Hematopoietic multipotent progenitor cell treated with erythropoietin and hydrocortisone succinate and interleukin-3 and kit ligand, for 6 days (in vitro differentiated cells): ENCODE measurements at places on chromosomes 6 and 20.
A peak's percentile ranks its signal among the peaks of the same experiment; 100 is the strongest.

DNA sequence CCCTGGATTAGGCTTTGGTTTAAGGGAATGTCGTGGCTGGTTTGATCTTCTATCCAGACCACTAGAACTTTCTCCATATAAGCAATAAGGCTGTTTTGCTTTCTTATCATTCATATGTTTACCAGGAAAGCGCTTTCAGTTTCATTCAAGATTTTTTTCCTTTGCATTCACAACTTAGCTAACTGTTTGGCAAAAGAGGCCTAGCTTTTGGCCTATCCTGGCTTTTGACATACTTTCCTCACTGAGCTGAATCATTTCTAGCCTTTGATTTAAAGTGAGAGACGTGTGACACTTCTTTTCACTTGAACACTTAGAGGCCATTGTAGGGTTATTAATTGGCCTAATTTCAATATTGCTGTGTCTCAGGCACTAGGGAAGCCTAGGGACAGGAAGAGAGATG is 1.7 kb upstream of the FAM50B start:
- DNase-seq = no peak

DNA sequence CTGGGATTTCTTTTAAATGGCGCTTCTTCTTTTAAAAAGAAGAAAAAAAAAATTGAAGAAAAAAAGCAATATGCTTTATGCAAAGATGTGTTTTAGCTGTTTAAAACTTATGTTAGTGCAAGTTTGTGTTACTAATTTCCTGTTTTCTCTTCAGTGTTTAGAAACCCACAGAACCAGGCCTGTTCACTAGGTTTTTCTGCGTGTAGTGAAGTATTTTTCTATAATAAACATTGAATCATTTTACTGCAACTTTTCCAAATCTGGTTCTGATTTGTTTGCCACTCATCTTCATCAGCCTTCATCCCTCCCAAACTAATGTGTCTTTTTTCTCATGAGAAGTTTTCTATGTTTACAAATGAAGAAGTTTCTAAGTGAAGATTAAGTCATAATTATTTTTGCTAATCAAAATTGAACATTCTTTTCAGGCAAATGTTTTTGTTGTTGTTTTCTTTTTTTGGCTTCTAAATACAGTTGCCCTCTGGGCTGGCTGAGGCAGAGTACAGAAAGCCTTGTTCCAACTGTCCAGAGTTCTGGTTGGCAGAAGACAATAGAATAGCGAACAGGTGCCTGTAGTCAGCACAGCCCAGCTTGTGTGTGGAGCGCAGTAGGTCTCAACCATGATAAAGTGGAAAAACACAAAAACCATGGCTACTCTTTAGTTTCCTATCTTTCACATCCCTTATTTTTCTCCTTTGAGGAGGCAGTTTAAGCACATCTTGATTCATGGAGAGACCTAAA is 14.5 kb downstream of the ZNF76 start:
- no peak for DNase-seq

- peak; percentile 63 for DNase-seq
Observed at GRCh38 chr20:46523696-46524328, 10.5 kb upstream of the ZNF334 start.

GRCh38 chr20:45229264-45230056 is 8.3 kb downstream of the SEMG2 start:
- peak; percentile 64 for DNase-seq

DNA sequence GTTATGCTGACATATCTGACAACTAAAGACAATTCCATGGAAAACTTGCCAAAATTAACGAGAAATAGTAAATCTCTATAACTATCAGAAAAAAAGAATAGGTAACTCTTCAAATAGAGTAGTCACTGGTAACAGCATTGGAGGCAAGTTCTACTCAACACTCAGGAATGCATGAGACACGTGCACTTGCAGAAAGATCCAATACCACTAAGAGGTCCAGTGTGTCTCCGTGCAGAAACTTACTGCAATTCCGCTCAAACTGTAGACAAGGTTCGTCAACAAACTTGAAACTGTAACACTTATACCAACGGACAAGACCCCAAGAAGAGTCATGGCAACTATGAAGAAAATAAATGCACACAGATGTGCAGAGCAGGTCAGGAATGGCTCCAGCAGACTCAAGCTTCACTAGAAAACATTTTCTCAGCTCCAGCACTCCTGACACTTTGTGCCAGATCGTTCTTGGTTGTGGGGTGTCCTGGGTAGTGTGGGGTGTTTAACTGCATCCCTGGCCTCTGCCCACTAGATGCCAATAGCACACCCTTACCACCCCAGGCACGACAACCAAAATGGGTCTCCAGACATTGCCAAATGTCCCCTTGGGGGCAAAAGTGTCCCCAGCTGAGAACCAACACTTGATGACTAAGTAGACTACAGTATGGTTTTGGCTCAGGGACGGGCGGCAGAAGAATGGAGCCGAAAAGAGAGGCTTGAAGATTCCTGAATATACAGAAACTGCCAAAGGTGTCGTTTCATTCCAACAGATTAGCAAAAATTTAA is 134.8 kb downstream of the DTNBP1 start:
- DNase-seq = no peak

DNA sequence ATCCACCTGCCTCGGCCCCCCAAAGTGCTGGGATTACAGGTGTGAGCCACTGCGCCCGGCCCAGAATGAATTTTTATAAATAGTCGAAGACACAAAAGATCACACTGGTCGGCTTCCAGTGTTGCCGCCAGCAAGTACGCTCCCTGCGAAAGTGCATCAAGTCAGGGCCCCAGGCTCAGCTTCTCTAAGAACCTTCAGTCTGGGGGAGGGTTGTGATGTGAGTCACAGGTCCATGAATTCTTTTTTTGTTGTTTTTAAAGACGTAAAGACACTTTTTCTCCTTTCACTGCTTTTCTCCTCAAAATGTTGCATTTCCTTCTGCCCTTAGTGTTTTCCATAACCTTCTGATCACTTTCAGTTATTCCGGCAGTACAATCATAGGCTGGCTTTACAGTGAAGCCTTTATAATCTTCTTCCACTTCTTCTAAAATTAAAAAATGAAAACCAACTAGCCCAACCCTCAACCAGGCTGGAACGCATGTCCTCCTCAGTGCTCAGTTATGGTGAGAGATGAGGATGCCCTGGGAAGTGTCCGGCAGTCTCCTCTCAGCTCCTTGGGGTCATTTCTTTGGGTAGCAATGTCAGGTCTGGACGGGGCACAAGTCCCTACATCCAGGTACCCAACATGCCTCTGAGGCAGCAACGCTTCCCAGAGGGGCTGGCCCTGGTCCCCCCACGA is 66.6 kb downstream of the CSE1L start:
- DNase-seq = no peak

GRCh38 chr20:13863244-13863643 is 78.4 kb downstream of the NDUFAF5 start:
- DNase-seq = no peak

GRCh38 chr6:119894811-119895210 is 545.2 kb upstream of the MAN1A1 start:
- no peak for DNase-seq

- no peak for DNase-seq
Observed at GRCh38 chr20:1879369-1879768, 15.8 kb upstream of the SIRPA start.

DNA sequence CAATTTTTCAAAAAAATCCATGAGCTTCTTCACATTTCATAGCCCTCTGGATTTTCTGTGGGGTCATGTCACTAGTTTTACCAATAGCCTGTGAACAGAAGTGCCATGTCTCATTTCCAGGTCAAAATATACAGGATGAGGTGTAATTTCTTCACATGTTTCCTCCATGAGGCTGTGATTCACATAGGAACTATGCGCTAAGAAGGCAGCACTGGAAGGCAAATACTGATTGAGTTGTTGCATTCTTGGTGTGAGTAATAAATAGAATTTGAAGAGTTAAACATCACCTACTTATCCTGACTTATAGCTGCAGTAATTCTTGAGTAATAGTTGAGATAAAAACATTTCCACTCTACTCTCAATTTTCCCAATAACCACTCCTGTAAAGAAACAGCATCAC is 442.3 kb downstream of the HAO1 start:
- DNase-seq = no peak

DNA sequence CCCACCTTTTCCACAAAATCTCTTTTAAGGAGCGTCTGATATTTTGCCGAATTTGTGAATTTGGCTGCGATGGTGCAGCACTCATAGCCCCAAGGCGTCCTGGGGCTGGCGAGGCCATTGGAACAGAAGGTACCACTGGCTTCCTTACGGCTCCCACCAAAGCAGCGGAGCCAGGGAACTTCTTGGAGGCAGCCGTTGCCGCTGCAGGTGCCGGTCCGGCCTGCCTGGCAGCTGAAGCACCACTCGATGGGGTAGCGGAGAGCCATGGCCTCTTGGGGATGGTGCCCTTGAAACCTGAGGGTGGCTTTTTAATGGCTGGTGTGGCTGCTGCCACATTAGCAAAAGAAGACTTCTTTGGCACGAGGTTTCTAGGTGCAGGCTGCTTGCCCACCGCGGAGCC is 29.8 kb downstream of the DIDO1 start:
- no peak for DNase-seq

- DNase-seq = no peak
Observed at GRCh38 chr6:52393780-52394179, 26.4 kb upstream of the EFHC1 start.

GRCh38 chr20:29497261-29497671 is 1760.2 kb upstream of the DEFB115 start:
- peak; percentile 49 for DNase-seq

DNA sequence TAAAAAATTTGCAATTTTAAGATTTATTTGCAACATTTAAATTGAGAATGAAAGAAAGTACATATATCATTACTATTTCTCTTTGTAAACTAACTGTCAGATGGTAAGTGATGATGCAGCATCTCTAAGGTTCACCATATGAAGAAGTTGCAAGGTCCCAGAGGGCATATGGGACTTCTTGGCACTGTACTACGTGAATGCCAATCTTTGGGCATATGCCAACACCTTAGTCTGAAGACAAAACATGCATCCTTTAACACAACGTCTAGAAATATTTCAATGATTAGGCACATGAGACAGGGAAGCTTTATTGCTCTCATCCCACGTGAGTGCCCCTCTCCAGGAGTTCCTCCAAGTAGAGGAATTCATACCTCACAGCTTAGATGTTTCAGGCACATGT is 66.8 kb downstream of the CDK19 start:
- DNase-seq = peak; percentile 35

DNA sequence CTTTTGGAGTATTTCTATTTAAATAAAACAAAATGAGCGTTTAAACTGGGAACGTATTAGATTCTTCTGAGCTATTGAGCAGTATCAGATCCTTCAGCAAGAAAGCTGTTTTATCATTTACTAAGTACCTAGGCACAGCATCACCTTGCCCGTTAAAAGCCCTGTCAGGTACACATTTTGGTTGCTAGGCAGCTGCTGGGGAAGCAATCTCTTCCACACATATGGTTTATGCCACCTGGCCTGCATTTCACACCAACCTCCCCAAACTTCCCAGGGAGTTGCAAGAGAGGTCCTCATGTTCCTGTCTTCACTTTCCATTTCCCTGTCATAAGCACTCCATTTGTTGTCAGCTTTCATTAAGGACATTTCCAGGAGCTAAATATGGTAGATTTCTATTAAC is 400.1 kb downstream of the PLCB1 start:
- no peak for DNase-seq

DNA sequence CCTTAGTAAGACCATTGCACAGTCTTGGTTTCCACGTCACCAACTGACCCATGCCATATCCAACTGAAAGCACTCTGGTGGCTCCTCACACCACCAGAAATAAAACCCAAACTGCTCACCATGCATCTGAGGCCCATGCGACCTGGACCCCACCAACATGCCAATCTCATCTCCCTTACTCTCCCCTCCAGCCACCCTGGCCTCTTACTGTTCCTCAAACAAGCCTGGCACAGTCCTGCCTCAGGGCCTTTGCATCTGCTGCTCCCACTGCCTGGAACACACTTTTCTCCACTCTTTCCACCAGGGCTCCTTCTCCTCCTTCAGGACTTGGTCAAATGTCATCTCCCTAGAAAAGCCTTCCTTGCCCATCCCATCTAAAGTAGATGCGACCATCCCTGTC is 8.7 kb downstream of the PREX1 start:
- no peak for DNase-seq

DNA sequence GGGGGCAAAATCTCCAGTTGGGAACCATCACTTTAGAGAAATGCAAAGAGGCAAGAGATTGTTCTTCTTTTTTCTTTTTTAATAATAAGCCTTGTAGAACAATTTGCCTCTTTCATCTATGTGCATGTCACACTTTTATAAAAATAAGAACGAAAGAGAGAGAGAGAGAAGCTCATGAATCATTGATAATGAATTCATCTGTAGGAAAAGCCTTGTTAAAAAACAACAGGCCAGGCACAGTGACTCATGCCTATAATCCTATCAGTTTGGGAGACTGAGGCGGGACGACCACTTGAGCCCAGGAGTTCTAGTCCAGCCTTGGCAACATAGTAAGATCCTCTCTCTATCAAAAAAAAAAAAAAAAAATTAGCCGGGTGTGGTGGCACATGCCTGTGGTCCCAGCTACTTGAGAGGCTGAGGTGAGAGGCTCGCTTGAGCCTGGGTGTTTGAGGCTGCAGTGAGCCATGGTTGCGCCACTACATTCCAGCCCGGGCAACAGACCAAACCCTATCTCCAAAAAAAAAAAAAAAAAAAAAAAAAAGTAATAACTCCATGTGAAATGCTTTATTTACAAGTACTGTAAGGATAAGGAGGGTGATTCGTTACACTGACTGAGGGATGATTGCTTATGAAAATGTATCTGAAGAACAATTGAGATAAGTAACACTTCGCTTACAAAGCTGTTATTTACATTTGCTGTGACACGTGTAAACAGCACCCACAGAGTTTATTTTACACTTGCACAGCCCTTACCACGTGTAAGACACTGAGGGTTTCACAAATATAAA is 6.0 kb downstream of the CCN5 start:
- no peak for DNase-seq

GRCh38 chr6:156262014-156262413 is 515.2 kb upstream of the ARID1B start:
- no peak for DNase-seq

- DNase-seq = peak; percentile 2
Observed at GRCh38 chr6:122947355-122947754, 48.7 kb upstream of the CLVS2 start.

DNA sequence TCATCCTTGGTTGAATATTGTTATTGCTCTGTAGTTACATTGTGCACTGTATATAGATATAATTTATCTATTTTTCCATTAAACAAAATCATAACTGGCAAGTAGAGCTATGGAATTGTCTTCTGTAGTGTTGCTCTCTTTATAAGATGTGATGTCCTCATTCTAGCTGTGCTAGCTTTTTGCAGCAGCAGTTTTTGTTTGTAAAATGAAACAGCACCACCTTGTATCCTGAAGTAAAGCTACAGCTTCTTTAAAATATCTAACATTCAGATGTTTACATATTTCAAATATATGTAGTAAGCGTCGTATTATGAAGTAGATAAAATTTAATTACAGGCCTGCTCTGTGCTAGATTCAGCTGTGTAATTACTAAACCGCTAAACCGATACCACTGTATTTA is 328.8 kb upstream of the MANEA start:
- DNase-seq = no peak

DNA sequence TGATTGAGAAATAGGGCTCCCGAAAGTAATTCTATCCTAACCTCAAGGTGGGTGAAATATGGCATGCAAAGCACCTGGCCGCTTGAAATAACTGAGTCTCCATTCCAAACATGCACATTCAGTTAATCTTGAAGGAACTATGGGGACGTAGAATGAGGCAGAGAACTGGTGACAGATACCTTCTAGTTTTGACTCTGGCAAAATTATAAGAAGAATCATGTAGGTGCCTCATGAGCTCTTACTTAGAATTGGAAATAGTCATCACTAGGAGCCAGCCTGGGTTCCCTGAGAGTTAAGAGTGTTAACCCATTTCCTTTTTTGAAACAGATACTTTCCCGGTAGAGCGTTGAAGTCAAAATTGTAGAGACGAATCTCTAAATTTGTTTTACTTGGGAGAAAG is 49.3 kb downstream of the RPF2 start:
- DNase-seq = no peak
